Suppressor macrophage treated with lipopolysaccharide for 1 hour (primary cell): ENCODE measurements at places on chromosomes 2 and 18.
A peak's percentile ranks its signal among the peaks of the same experiment; 100 is the strongest.

DNA sequence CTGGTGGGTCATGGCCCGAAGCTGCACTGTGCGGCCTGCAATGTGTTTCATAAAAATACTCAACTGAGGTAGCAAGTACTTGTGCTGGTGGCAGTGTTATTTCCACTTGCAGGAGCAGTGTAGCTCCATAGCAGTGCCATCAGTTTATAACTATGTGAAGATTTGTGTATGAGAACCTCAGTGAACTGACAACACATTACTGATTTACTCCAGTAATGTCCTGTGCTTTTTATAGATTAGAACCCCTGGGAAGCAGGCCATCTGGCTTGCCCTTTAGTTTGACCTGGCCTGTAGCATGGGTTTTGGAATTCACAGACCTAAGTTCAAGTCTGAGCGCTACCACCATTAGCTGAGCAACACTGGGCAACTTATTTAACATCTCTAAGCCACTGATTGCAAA lies 99.7 kb upstream of the AQP4 start:
- DNase-seq = no peak

GRCh38 chr2:60549238-60549927 lies 4.1 kb downstream of the BCL11A start:
- peak; percentile 60 for DNase-seq

DNA sequence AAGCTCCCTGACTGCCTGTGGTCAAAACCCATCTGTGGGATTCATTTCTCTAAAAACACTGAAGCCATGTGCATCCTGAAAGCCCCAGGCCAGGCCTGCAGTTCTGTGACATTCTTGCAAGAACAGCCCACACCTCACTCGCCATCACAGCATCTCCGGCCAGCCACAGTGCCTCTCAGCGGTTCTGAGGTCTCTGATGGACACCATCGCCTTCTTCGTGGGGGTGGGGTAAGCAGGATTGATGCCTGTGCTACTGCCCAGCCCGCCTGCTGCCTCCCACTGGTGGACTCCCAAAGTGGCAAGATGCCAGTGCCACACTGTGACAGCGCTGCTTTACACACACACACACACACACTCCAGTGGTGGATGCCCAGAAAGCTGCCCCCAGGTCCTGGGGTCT lies 5.2 kb upstream of the PRLH start:
- DNase-seq = no peak

GRCh38 chr2:26281226-26281625 lies 36.5 kb downstream of the HADHB start:
- no peak for DNase-seq

- peak; percentile 91 for DNase-seq
Measured at GRCh38 chr2:207505728-207506127, 24.0 kb upstream of the CREB1 start.

DNA sequence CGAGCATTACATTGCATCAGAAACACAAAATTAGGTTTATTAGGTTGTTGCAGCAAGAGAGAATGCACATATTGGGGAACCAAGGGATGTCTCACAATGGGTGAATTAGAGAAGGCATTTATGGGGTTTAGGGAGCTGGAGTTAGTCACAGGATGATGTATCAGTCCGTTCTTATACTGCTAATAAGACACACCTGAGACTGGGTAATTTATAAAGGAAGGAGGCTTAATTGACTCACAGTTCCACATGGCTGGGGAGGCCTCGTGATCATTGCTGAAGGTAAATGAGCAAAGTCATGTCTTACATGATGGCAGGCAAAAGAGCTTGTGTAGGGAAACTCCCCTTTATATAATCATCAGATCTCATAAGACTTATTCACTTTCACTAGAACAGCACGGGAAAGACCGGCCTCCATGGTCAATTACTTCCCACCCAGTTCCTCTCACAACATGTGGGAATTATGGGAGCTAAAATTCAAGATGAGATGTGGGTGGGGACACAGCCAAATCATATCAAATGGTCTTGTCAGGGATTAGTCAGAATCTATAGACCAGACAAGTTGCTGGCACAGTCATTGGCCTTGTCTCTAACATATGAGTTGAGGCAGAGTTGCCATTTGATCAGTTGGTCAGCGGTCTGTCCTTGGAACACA lies 61.9 kb upstream of the RBMS1 start:
- DNase-seq = peak; percentile 52

- no peak for DNase-seq
Measured at GRCh38 chr2:59538398-59538911, 1015.0 kb downstream of the BCL11A start.
